Stimulated activated CD8-positive, alpha-beta memory T cell treated with anti-CD3 and anti-CD28 coated beads, Interleukin-15, amount 100 ng/mL, for 1 hour (primary cell): ENCODE measurements at places on chromosomes 2 and 18.
A peak's percentile ranks its signal among the peaks of the same experiment; 100 is the strongest.

DNA sequence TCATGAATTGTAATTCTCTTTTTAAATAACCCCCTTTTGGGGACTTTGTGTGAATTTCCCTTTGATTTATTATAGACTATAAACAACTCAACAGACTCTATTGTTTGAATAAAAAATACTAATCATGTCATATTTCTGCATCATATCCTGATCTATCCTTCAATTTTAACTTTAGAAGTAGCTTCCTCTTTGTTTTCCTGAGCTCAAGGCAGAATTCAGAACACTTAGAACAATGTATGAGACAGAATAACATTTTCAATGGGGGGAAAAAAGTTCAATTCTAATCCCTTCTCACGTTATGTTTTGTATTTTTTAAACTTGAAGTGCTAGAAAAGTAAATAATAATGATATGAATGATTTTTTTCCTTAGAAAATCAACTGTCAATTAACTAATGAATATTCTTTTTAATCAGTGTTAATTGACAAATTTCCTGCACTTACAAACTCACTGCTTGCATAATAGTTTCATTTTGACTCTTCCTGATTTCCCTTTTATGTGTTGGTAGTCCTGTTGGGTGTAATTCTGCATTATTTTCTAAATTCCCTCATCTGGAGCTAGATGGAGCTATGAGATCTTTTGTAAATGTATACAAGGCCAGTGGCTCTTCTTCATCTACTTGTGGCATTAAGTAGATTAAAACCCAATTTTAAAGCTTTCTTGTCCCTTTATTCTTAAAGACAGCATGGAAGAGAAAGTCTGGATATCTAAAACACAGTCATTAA lies 326.1 kb downstream of the PARD3B start:
- DNase-seq: no peak

- peak; percentile 41 for DNase-seq
These were observed 42.1 kb downstream of the BMP10 start for GRCh38 chr2:68828887-68829708.

GRCh38 chr2:56286936-56287335 lies 103.1 kb downstream of the CCDC85A start:
- no peak for DNase-seq

GRCh38 chr2:200975672-200976071 lies 12.2 kb upstream of the ORC2 start:
- DNase-seq: no peak

- DNase-seq: no peak
These were observed 127.4 kb upstream of the SLC8A1 start for GRCh38 chr2:40579247-40579646.

DNA sequence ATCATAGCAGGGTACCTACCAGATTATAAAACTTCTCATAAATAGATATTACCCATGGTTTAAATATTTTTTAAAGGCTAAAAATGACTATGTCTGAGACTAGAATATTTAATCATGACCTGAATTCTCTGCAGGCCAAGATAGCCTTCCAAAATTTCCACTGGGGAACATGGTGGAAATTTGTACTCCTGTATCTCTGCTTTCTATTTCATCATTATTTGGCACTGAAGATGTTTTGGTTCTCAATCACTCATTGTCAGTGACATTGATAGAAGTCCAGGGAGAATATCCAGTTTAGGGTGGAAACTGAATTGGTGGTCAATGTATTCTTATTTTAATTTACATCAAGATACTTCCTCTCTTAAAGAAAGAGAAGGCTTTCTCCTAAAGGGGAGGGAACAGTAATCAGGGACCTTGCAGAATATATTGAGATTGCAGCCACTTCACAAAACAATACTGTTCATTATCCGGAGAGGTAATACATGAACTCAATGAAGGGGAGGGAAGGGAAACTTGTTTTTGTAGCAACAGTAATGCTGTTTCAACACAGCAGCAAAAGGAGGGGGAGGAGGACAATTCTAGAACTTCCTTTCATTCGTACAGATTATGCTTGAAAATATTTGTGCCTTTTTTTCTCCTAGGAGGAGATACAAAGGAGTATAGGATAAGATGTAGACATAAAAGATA lies 34.1 kb downstream of the EEF1B2 start:
- DNase-seq: no peak

GRCh38 chr2:71880846-71881610 lies 266.6 kb downstream of the CYP26B1 start:
- no peak for DNase-seq

DNA sequence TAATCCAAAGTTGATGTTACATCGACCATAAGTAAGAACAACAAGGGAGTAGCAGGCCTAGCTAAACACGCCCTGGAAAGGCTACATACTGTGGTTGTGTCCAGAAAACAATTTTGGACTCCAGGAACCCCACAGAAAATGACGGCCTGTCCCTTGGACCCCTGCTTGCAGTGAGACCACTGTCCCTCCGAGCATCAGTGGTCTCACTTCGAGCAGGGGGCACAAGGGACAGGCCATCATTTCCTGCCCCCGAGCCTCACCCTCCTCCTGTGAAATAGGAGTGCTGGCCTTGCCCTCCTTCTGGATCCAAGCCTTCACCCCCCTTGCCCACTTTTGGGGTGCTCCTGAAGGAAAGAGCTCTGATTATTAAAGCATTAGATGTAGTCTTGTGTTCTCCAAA lies 144.4 kb downstream of the CTIF start:
- no peak for DNase-seq

GRCh38 chr2:46643951-46644350 lies 164.6 kb downstream of the TMEM247 start:
- no peak for DNase-seq

- no peak for DNase-seq
These were observed 8.6 kb upstream of the RNF152 start for GRCh38 chr18:61901323-61901986.

DNA sequence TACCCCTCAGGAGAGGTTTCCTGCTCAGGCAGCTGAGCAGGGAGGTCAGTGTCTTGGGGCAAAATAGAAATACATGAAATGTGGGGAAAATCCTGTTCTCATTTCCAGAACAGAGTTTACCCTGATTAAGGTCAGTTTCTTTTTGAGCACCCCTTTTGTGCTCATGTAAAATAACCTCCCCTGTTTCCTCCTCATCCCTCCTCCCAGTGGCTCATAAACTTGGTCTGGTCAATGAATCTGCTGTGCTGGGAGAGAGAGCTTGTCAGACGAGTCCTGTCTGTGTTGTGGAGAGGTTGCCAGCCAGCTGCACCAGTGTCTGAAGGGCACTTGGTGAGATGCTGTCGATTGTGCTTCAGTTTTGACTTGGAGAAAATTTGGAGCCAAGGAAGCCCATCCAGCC lies 48.6 kb downstream of the NTSR2 start:
- DNase-seq: no peak

GRCh38 chr18:58682429-58683069 lies 11.3 kb downstream of the MALT1 start:
- DNase-seq: no peak

DNA sequence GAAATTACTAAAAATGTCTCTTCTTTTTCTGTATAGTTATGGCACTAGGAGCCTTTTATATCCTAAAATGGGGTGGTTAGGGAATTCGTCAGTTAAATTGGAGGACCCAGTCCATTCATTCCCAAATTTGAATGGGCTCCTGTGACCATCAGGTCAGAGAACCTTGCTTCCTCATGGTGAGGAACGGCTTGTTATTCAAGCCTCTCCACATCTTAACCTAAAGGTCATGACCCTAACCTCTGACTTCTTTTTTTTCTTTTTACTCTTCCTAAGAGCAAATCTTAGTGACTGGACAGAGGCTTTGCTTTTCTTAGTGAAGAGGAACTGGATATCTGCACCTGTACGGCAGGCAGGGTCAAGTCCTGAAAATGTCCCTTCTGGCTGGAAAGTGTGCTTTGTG lies 53.1 kb downstream of the GREB1L start:
- DNase-seq: no peak

DNA sequence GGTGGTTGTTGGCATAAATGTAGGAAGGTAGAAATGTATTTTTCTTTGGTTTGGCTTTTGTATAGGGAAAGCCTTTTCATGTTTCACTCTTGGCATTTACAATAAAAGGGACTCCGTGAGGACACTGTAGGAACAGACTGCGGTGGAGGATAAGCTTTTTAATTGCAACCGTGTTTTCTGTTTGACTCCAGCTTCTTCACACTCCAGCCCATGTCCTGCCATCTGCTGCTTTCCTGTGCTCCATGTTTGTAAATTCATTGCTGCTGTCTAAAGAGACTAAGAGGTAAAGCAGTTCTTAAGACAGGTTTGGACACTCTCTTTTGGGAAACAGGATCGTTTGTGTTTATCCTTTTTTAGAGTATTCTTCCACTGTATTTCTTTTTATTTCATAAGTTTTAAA lies 33.3 kb downstream of the WDR75 start:
- DNase-seq: no peak

- DNase-seq: no peak
These were observed 1132.9 kb upstream of the ZEB2 start for GRCh38 chr2:145652571-145653545.

GRCh38 chr18:24426398-24427294 lies at the start of gene IMPACT:
TSS of gene IMPACT (plus strand) at chr18:24426670. CDS start at chr18:24426757, 87 bp downstream.
- peak; percentile 53 for DNase-seq

DNA sequence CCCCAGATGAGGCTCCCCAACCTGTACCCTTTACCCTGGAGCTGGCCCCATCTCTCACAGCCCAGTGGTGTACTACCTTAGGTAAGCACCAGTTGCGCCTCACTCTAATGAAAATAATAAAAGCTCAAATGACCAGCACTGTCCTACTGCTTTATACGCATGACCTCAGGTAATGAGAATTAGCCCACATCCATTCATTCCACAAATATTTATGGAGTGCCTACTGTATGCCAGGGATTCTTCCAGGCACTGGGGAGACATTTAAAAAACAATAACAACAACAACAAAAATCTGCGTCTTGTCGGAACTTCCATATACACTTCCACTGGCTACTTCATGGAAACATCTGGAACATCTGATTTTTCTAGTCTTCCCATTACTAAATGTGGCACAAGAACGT lies 20.8 kb downstream of the HPCAL1 start:
- DNase-seq: no peak

GRCh38 chr2:241091734-241092445 lies 10.2 kb downstream of the MTERF4 start:
- no peak for DNase-seq

GRCh38 chr18:57446322-57446721 lies 11.1 kb downstream of the ONECUT2 start:
- no peak for DNase-seq

GRCh38 chr18:3057526-3057925 lies 44.6 kb upstream of the LPIN2 start:
- DNase-seq: no peak
